ENCODE measurements at places on chromosomes 1 and 21.

- DNase-seq: no peak
Observed at GRCh38 chr1:7401814-7402547, 369.1 kb upstream of the VAMP3 start.

DNA sequence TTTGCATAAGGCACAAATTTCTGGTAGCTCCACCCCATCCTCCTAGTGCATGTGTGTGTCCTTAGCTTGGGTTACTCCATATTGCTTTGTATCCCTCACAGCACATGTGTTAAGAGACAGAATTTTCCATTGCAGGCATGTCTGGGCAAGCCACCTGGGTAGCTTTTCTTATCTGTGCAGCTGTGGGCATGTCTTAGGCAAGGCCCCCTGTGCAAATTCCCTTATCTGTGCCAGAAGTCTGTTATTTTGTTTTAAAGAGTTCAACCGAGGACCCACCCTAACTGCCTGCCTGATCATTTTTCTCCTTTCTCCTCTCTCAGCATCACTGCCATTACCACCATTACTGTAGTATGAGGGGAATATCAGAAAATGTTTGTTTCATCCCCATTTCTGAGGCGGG lies 131.9 kb downstream of the CYYR1 start:
- DNase-seq: no peak

DNA sequence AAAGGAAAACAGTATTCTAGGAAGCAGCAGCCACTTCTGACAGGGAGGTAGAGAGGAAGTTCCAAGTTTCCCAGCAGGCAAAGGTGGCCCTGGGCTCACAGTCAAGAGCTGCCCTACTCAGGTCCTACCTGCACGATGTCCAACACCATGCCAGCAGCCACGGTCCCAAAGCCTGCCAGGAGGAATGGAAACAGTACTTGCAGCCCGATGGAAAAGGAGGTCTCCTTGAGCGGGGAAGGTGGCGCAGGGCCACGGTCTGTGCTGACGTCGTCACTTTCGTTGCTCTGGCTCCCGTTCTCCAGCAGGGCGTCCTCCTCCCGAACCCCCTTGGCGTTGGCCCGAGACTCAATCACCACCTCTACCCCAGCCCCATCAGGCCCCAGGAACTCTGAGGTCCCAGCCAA lies 3.1 kb downstream of the SLC41A1 start:
- DNase-seq: no peak

DNA sequence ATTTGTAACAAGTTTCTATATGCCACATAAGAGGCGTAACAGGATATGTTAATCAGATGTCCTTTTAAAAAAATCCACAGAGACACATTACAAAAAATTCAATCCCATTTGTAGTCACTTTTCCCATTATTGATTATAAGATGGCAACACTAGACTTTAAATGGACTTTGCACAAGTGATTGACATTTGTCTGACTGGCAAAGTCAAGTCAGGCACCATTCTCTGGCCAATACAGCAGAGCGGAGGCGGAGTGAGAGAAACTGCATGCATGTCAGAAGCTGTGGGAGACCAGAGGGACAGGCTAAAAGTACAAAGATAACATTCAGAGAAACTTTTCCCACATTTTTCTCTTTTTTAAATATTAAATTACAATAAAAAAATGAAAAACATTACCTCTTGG lies 28.1 kb upstream of the RGS5 start:
- DNase-seq: no peak

DNA sequence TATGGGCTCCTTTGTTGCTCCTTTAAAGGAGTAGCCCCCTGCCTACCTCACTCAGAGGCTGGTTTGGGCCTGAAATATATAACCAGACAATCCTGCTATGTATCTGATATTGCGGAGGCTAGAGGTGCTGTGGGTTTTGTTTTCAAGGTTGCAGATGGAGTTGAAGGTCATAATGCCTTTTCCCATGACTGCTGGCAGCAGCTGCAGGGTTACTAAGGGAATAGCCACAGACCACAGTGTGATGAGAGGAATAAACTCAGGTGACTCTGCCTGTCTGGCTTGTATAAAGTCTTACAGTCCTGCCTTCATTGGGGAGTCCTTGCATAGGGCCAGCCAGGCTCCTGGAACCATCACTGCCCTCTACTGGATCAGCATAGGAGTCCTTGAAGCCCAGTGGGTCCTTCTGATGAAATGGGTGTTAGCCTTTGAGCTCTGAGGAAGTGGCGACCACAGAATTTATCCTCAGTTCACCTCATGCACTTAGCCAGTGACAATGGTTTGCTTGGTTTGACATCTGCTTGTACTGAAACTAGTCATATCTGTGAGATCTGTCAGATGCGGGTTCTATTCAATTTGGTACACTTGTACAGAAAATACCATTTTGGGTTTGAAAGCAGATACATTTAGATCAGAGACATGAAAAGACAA lies 174.4 kb upstream of the HMCN1 start:
- peak; percentile 53 for DNase-seq

- DNase-seq: no peak
Observed at GRCh38 chr1:101150670-101151069, 86.1 kb upstream of the S1PR1 start.

DNA sequence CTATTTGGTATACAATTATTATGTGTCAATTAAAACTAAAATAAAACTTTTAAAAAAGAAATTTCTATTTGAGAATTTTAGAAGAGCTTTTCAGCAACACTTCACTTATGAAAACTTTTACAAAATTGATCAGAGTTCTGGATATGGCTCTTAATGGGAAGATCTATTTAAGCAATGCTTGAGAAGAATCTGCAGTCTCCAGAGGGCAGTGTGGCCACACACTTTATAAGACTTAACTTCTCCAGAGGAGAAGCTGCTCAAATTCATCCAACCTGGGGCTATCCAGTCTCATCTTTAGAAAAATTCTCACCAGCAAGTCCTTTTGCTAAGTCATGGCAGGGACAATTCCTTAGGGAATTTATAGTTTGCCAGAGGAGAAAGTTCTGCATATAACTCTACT lies 25.2 kb upstream of the AGO1 start:
- no peak for DNase-seq

GRCh38 chr1:80375109-80375508 lies 1368.6 kb upstream of the ADGRL4 start:
- no peak for DNase-seq

DNA sequence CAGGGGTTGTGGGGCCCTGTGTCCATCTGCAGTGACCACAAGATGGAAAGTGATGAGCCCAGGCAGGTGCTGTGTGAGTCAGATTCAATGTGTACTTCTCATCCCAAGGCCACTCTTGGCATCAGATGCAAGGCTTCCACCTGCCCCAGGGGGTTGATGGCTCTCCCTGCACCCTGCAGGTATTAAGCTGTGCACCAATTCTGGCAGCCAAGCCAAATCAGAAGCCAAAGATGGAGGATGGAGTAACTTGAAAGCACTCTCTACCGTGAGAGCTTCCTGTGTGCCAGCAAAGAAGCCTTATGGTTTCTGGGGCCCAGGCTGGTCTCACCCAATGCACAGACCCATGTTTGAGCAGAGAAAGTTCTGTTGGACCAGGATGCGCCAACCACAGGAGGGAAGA lies 44.3 kb upstream of the TENT5C start:
- no peak for DNase-seq

DNA sequence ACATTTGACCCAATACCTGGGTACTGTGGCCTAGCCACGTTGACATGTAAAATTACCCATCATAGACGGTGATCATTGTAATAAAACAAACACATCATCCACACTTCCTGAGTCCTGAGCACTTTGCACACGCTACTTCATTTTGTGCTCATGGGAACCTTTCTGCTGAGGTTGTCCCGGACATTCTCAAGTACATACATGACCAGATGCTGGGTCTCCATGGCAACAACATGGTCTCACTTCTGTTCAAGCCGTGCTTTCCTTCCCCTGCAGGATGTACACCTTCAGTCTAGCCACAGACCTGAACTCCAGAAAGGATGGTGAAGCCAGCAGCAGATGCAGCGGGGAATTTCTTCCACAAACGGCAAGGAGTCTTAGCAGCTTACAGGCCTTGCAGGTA lies 22.7 kb downstream of the UBASH3A start:
- DNase-seq: no peak

DNA sequence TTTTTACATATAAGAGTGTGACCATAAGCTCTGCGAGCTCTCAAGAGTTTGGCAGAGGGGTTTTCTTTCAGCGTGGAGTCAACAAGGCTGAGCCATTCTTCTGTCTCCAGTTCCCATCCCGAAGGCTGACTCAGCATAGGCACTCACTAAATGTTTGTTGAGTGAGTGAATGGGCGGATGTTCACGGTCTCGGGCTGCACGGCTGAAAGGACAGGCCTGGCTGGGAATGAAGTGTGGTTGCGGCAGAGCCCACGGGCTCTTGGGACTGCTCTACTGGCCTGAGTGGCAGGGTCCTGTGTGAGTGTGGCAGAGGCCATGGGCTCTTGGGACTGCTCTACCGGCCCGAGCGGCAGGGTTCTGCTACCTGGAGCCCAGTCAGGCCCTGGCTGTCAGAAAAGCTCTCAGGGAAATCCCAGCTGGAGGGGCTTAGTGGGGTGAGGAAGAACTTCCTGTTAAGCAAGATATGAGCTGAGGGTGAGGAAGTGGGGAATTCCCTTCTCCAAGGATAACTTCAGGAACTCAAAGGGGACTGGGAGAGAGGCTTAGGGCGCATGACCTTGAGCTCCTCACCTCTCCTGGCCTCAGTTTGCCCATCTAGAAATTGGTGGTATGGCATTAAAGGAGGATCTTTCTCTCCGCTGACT lies 56.6 kb upstream of the C1orf174 start:
- no peak for DNase-seq

GRCh38 chr1:154481053-154481452 lies 21.0 kb upstream of the TDRD10 start:
- DNase-seq: no peak

DNA sequence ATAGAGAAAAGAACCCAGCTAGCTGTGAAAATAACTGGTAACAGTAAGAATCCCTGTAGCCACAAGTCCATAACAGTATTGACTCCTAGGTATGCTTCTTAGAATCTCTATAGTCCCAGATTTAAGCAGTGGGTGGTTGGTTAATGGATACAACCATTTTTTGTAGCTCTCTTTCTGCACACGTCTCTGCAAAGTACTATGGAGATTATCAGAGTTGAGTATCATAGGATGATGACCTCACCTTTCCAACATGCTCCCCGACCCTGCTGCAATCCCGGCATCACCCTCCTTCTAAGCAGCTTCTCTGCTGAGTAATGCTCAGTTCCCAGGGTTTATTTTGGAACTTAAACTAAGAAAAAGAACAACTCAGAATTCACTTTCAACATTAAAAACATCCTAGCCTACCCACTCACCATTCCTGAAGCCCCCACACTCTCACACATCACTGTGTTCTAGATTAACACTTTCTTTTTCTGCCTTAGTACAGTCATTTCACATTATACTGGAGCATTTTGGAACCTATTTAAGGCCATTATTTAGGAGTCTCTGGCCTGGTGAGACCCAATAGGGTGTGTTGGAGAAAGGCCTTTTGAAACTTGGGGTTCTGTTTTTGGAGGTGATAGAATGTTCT lies 2.7 kb downstream of the MLLT11 start:
- DNase-seq: no peak

GRCh38 chr1:30852026-30852425 lies 56.5 kb downstream of the SDC3 start:
- no peak for DNase-seq

GRCh38 chr1:183764981-183765380 lies 39.9 kb upstream of the RGL1 start:
- no peak for DNase-seq

DNA sequence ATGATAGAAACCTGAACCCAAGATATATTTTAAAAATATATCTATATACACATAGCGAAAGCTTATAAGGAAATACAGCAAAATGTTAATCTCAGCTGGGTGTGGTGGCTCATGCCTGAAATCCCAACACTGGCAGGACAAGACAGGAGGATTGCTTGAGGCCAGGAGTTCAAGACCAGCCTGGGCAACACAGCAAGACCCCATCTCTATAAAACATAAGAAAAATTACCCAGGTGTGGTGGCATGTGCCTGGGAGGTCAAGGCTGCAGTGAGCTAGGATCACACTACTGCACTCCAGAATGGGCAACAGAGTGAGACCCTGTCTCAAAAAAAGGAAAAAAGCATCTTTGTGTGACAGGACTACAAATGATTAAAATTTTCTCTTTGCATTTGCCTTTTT lies 6.0 kb upstream of the SRM start:
- no peak for DNase-seq

- DNase-seq: no peak
Observed at GRCh38 chr1:113836534-113836933, 24.3 kb upstream of the RSBN1 start.

- DNase-seq: no peak
Observed at GRCh38 chr1:9573723-9574122, 15.0 kb upstream of the TMEM201 start.

- no peak for DNase-seq
Observed at GRCh38 chr1:240399381-240399780, 212.6 kb downstream of the GREM2 start.

GRCh38 chr1:147077936-147078605 lies 94.2 kb downstream of the PRKAB2 start:
- DNase-seq: no peak

DNA sequence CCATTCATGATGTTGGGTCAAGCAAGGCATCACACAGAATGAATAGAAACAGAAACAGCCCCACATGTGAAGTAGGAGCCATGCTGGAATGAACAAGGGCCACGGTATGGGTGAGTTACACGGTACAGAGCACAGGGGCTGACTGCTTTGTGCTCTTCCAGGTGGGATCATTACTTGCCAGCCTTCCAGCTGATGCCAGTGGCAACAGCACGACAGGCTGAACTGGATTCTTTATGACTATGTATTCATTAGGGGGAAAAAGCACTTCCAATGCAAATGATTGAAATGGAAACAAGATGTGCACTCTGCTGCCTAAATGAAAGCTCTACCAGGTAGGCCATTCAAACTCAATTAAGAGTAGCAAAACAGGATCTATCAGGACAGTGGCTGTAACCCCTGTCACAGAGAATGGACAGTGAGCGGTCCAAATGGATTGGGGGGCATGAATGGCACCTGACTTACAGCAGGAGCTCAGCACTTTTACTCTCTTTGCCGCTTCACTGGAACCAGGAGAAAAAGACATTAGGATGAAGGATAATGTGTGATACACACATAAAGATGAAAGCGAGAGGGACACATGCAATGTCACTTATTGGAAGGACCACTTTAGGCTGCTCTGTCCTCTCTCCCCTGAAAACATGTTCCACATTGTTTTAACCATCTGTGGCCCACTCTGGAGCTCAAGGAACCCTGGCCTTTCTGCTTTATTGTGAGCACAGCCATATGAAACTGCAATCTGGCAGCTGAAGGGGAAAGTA lies 23.4 kb upstream of the IRF2BP2 start:
- DNase-seq: no peak

DNA sequence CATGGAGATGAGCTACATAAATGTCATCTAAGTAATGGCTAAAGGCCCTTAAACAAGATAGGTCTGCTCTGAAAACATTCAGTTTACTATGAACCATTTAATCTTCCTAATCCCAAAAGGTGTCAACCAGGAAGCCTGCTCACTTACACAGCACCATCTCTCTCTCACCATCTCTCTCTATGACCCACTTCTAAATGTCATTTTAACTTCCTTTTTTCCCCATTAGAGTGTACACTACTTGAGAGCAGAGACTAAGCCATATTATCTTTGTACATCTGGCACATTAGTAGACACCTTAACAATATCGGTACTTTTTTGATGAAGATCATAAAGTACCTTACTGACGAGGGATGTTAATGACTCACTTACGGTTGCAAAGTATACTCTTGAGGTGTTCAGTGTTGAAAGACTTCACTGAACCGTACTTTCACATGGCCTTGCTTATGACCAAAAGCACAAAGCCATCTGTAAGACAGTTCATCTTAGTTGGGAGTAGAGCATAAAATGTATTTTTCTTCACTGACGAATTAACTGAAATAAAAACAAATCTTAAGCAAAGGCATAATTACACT lies 25.4 kb downstream of the FBXO42 start:
- DNase-seq: no peak

- no peak for DNase-seq
Observed at GRCh38 chr1:48710318-48710717, 66.4 kb downstream of the BEND5 start.

All from central memory CD4-positive, alpha-beta T cell (primary cell).